Right ventricle myocardium superior (tissue), 1 donor: ENCODE measurements at places on chromosomes 1 and 21.

GRCh38 chr1:21774835-21775549, 8.0 kb downstream of the USP48 start:
- no peak for DNase-seq

GRCh38 chr1:229637746-229638145, 11.7 kb downstream of the URB2 start:
- no peak for DNase-seq

GRCh38 chr1:54701066-54701465, 14.6 kb upstream of the TTC4 start:
- DNase-seq: no peak

DNA sequence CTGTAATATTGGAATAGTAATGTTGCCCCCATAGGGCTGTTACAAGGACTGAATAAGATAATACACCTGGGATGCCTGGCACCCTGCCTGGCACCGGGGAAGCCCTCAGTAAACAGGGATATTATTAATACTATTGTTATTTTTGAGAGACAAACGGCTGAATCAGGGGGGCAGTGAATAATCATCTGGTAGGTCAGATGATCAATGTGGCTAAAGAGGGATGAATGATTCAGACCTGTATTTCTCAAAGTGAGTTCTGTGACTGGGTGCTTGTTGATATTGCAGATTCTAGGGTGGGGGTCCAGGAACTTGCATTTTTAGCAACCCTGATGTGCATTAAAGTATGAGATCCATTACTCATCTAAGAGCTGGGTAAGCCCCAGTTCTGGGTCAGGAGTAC, 46.2 kb upstream of the BCL10 start:
- no peak for DNase-seq

DNA sequence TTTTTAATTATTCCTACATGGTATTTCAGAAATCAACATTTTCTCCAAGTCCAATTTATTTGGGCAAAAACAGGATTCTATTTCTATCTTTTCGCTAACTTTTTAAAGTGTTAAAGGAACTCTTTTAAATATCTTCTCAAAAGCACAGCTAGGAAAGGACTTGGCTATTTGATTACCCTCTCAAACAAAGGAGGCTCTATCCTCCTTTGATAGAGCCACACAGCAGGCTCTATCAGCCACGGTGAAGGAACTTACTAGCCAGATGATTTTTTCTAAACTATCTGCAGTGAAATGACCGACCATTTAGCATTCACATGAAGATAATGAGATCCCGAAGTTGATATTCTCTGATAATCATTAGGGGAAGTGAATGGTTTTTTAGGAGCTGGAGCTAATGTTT, 9.1 kb downstream of the ANGPTL7 start:
- no peak for DNase-seq

DNA sequence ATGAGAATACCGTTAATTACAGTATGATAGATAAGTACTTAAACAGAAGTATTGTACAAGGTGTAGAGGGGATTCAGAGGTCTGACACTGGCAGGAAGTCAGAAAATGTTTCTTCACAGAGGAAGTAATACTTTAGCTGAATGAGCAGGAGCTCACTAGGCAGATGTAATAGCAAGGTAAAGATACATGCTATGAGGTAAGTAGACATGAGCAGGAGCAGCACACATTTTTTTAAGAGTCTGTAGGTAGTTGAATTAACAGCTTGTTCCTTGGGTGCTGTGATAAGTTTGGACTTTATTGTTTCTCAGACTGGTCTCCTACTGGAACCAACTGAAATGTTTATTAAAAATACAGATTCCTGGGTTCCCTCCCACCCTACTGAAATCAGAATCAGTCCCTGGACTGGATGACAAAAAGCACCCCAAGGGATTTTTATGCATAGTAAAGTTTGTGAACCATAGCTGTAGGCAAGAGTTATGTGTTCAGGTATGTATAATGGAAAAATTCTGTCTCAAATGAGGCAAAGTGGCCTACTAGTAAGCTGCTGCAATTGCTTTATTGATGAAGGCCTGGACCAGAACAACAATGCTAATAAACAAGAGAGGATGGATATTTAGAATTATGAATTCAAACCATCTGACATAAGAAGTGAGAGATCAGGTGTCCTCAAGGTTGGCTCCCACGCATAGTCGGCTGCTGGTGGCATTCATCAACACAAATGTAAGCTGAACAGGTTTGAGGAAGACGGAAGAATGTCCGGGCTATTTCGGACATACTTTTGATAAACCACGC, 902 bp downstream of the AP4B1 start:
- no peak for DNase-seq

GRCh38 chr1:117689997-117690625, 84.3 kb downstream of the TENT5C start:
- DNase-seq: no peak

GRCh38 chr1:161495490-161495889, 9.8 kb upstream of the FCGR2A start:
- no peak for DNase-seq

DNA sequence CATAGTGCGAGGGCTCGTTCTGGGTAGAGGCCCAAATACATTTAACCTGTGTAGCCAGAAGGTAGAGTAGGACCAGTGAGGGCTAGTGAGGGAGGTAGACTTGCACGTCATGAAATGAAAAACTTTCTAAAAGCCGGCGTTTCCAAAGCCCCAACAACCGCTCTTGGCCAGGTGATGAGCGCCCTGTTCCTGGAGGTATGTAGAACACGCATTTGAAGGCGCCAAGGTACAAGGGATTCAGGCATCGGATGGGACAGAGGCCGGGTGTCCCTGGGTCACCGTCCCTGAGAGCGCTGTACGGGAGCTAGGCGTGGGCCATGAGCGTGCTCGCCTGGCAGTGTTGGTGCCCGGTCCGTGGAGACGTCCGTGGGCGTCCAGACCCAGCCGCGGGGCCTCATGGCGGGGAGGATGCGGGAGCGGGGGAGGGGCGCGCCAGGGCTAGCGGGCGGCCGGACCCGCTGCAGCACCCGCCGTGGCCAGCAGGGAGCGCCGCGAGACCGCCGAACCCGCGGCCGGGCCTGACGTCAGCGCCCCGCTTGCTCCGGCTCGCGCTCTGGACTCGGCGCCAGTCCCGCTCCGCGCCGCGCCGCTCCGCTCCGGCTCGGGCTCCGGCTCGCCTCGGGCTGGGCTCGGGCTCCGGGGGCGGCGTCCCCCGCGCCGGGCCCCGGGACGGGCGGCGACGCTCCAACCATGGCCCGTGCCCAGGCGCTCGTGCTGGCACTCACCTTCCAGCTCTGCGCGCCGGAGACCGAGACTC, at the start of gene PTPRU:
Gene PTPRU, plus strand, starts transcription at position 568 of the 757 bp plus-strand sequence. Its CDS starts 123 bp downstream, at position 691.
- DNase-seq: peak; percentile 89

DNA sequence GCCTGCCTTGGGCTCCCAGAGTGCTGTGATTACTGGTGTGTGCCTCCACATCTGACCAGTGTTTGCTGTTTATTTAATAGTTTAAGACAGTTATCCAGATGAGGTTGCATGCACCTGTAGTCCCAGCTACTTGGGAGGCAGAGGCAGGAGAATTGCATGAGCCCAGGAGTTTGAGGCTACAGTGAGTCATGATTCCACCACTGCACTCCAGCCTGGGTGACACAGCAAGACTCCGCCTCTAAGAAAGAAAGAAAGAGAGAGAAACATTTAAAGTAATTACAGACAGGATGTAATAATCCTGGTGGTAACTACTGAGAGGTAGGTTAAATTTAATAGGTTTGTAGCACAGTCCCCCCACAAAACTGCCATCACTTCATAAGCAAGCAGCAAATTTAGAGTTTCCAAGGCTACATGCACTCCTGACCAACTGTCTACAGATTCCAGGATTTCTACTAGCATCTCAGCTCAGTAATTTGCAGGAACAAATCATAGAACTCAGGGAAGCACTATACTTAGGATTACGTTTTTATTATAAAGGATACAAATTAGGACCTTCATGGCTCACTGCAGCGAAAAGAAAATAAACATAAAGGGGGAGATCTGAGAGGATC, 89.6 kb downstream of the PKN2 start:
- DNase-seq: no peak

- DNase-seq: no peak
Measured at GRCh38 chr1:196856053-196856452, 31.8 kb upstream of the CFHR4 start.

GRCh38 chr1:109392788-109393616, 4.7 kb downstream of the SORT1 start:
- peak; percentile 82 for DNase-seq

- DNase-seq: no peak
Measured at GRCh38 chr1:221172841-221173240, 293.6 kb downstream of the HLX start.

DNA sequence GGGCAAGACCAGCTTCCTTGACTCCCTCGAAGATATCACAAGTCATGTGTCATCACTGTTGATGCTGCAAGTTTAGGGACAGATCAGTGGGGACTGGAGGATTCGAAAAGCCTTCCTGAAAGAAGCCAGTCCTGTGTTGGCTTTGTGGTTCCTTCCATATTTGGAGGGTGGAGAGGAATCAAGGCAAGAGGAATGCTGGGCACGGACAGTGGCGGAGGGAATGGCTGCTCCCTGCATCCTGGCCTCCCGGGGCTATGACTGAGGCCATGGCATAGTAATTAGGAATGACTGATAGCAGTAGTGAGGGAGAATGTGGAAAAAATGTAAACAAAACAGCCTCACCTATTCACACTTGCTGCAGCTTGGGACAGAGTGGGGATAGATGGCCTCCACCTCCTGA, 36.4 kb downstream of the VANGL1 start:
- no peak for DNase-seq

- no peak for DNase-seq
Measured at GRCh38 chr1:40475268-40475667, 1.8 kb upstream of the ZFP69 start.

DNA sequence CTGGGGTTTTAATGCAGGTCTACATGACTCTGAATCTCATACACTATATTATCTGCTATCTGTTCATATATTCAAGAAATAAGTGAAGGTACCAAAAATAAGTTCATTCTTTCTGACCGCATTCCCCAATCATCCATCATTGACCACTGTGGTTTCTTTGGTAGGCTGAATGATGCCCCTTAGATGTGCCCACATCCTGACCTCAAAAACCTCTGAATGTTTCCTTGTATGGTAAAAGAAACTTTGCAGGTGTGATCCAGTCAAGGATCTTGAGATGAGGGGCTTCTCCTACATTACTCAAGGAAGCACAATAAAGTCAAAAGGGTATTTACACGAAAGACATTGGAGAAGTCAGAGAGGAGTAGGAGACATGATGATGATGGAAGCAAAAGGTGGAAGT, 60.6 kb upstream of the LRRC8B start:
- DNase-seq: no peak

DNA sequence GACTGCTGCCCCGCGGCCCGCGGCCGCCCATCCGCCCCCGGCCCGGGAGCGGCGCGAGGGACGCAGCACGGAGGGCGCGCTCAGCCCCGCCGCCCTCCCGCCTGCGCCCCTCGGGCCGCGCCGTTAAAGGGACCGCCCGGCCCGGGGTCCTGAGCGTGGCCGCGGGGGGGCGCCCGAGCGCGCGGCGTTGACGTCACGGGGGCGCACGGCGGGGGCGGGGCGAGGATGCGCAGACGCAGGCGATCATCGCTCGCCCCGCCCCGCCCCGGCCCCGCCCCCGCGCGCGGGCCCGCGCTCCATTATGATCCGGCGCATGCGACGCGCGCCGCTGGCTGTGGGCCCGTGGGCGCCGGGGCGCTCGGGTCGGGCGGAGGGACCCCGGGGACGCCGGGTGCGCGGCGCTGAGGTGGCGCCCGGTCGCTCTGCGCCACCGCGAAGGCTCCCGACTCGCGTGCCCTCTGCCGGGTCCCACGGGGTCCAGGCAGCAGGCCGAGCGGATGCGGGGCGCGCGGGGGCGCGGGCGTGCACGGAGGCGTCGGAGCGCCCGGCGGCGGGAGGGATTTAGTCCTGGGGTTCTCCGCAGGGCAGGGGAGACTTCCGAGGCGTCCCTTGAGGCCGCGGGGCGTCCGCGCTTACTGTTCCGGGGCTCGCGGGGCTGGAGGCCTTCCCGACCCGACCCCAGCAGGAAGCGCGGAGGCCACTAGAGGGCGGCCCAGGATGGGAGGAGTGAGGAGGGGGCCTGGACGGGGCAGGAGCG, at the start of gene DVL1:
Gene DVL1, minus strand, starts transcription at position 163 of the 757 bp plus-strand sequence. CDS start 353 bp downstream, outside the sequence.
- DNase-seq: peak; percentile 79

DNA sequence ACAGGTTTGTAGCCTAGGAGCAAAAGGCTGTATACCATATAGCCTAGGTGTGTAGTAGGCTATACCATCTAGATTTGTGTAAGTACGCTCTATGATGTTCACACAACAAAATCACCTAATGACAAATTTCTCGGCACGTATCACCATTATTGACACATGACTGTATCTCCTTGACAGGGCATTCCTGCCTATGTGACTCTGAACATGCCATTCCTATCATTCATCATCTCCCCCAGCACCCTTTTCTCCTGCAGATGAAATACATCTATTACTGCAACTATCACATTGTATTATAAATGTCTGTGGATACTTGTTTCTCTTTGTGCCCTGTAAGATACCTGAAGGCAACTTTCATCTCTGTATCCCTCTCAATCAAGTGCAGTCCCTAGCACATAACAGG, 29.9 kb downstream of the TP53BP2 start:
- DNase-seq: no peak

DNA sequence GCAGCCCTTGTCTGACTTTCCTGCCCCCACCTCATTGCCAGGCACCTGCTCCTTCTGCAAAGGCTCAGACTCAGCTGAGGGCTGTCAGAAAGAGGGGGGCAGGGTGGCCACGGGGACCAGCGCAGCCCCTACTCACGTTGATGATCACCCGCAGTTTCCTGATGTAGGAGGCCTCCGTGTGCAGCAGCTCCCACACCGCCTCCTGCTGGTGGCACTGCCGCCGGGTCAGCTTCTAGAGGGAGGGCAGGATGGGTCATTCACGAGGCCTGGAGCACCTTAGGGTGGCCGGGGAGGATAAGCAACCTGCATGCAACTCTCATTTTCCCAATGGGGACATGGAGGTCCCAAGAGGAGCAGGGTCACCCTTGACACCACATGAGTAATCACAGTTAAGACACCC, 6.4 kb upstream of the TNFRSF25 start:
- no peak for DNase-seq

GRCh38 chr1:54849219-54850068, 37.6 kb downstream of the DHCR24 start:
- no peak for DNase-seq

DNA sequence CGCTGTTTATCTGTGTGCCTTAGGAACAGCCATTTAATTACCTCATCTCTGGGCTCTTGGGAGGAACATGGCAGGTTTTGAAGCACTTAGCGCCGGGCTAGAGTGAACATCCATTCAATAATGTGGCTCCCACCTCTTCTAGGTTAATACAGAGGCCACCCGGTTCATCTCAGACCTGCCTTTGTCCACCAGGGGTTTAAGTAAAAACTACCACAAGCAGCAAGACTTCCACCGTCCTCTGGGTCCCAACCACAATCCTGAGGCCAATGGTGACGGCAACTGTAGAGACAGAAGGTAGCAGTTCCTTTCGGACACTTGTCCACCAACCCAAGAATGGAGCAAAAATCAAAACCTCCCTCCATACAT, 924 bp upstream of the DDOST start:
- DNase-seq: no peak

- no peak for DNase-seq
Measured at GRCh38 chr1:172414331-172414730, 6.2 kb upstream of the C1orf105 start.

GRCh38 chr21:26969971-26970725, 3.3 kb upstream of the ADAMTS5 start:
- DNase-seq: no peak

- no peak for DNase-seq
Measured at GRCh38 chr1:42348498-42348897, 13.5 kb upstream of the FOXJ3 start.
